ENCODE measurements at places on chromosomes 2 and 18.

GRCh38 chr18:48409591-48410094 lies 460 bp upstream of the ZBTB7C start:
- DNase-seq: no peak

DNA sequence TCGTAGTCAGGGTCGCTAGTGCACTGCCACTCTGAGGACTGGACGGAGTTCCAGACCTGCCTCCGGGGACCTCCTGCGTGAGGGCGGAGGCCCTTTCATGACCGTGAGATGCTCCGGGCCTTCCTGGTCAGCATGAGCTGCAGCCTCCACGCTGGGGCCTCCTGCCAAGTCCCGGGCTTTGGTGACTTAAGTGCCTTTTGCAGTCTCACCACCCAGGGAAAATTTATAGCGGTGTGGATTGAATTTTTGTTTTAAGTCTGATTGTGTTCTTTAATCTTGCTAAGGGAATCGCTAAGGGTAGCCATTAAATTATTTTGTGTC lies 33.6 kb downstream of the CHRNA1 start:
- DNase-seq: no peak

- no peak for DNase-seq
Observed at GRCh38 chr2:9205486-9205885, 1.1 kb upstream of the ASAP2 start.

- no peak for DNase-seq
Observed at GRCh38 chr18:45197526-45197970, 417.7 kb upstream of the SLC14A2 start.

GRCh38 chr18:62828091-62828640 lies 112.8 kb downstream of the PHLPP1 start:
- DNase-seq: no peak

- DNase-seq: no peak
Observed at GRCh38 chr2:37472959-37473358, 128.5 kb downstream of the QPCT start.

DNA sequence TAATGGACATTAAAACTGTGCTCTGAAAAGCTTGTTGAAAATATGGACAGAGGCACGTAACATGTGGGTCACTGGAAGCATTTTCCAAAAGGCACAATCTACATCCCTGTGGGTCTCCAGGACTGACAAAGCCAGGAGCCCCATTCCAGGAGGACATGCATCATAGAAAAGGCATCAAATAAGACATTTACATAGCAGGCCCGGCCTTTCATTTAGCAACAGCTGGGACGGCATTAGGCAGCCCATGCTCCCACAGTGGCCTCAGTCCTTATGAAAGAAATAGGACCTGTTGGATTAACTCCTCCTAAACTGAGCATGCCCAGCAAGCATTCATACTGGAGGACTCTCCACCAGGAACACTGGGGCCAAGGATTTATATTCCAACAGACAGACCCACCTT lies 72.2 kb downstream of the TWIST2 start:
- DNase-seq: no peak

- DNase-seq: no peak
Observed at GRCh38 chr2:42438685-42439084, 55.1 kb downstream of the KCNG3 start.

DNA sequence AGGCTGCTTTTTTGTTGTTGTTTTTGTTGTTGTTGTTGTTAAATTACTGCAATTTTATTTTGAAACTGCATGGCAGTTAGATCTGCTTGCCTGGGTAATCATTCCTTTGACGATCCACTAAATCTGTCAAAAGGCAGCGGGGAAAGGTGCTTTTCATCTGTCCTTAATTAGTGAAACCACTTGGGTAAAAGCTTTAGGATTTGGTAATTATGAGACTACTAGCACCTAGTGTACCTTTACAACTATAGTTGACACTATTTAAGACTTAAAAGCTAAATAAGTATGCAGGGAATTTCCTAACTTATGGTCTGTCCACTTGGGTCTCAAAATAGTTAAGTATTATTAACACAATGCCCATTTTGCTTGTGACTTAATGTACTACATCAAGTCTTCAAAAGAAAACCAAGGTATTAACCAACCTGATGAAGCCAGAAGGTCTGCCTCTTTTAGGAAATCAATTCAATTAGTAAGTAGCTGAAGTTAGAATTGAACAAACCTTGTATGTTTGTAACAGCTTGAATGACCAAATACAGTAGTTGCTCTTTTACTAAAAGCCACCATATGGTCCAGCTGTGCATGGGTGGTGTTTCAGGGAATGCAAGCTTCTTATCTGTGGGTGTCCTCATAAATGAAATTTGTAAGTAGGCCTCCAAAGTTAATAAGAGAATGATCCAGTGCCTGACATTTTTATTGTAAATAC lies 44.8 kb downstream of the NAB1 start:
- no peak for DNase-seq
